T-cell (primary cell): ENCODE measurements at places on chromosomes 12 and 14. TPM values are rescaled to one million over a fixed set of nuclear protein-coding genes. Genes with fewer than 3 reads are reported as not detected.

L2HGDH gene
- 6.3 TPM for total RNA-seq

TMEM229B gene
- total RNA-seq = 32.3 TPM

AVPR1A gene
- total RNA-seq = 0.03 TPM

ITGB7 gene
- total RNA-seq = 590 TPM

DNA sequence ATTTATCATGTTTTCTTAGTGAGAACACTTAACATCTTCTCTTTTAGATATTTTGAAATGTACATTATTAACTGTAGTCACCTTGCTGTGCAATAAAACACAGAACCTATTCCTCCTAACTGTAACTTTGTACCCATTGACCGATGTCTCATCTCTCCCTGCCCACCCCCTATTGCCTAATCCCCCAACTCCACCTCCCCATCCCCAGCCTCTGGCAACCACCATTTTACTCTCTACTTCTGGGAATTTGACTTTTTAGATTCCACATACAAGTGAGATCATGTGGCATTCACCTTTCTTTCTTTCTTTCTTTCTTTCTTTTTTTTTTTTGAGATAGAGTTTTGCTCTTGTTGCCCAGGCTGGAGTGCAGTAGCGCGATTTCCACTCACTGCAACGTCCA is 4.4 kb upstream of the CCDC198 start:
- no peaks in the 10 kb centered on the region for H3K27me3 ChIP-seq
- no peaks in the 10 kb centered on the region for H3K4me1 ChIP-seq
- DNase-seq = no peak
- no peaks in the 10 kb centered on the region for H3K36me3 ChIP-seq

DNA sequence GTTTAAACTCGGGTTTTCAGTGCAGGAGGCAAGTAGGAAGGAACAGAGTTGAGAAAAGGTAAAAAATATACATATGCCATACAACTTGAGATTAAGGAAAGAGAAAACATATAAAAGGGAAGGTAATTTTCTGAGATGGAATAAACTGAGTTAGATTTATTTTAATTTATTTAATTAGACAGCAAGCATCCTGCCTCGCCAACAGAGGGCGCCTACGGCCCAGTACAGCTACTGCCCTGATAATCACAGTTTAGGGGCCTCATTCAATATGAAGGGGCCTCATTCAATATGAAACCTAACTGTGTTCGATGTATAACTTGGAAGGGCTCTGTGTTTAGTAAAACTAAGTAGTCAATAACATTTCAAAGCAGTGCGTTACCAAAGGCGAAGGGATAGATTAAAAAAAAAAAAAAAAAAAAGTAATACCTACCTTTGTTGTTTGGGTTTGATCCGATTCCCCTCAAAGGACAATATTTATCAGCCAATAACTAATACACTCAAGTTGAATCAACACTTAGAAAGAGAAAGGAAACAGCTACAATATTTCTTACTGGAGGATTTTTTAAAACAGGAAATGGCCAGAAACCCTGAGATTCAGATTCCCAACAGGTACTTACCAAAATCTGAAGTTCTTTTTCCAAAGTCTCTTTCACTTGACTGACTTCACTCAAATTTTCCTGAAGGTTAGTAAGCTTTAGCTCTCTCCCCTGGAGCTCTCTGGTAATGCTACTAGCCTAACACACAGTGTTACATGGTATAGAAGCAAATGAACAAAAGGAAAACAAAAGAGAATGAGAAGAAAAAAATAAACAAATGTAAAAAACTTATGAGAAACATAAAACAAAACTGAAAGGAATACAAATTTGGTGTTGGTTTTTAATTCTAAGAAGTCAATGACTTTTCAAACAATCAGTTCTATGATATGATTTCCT is 70.0 kb upstream of the VPS33A start:
- peak; percentile 37 for DNase-seq
- H3K4me1 ChIP-seq = no peaks in the 10 kb centered on the region
- no peak overlapping the region for H3K4me3 ChIP-seq
- H3K27me3 ChIP-seq = no peaks in the 10 kb centered on the region
- H3K27ac ChIP-seq = no peak overlapping the region
- peaks cover 3% of the 10 kb centered on the region for H3K36me3 ChIP-seq

DNA sequence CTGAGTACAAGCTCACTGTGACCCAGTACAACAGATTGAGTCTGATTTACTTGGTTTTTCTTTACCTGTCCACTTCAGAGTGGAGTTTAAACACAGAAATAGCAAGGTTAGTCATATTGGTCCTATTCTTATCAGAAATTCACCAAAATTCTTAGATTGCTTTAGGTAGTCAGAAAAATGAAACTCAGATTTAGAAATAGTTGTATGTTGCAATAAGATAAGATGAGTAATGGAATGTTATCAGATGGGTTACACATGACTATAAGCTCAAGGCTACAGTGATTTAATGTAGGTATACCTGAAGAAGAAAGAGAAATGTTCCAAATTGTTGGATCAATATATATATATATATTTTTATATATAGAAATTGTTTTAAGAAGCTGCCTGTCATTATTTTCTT is 524.1 kb downstream of the LRFN5 start:
- no peak overlapping the region for H3K27ac ChIP-seq
- no peaks in the 10 kb centered on the region for H3K27me3 ChIP-seq
- H3K36me3 ChIP-seq = no peaks in the 10 kb centered on the region
- H3K4me3 ChIP-seq = no peak overlapping the region
- no peaks in the 10 kb centered on the region for H3K4me1 ChIP-seq

- peak overlapping the region; percentile 86 for H3K4me3 ChIP-seq
- H3K4me1 ChIP-seq = peaks cover 44% of the 10 kb centered on the region
- no peaks in the 10 kb centered on the region for H3K36me3 ChIP-seq
Measured at GRCh38 chr14:68794130-68794850, 1.4 kb upstream of the ZFP36L1 start.

GRCh38 chr12:10715491-10715890 is 7.6 kb downstream of the YBX3 start:
- H3K4me3 ChIP-seq = no peak overlapping the region
- no peaks in the 10 kb centered on the region for H3K27me3 ChIP-seq
- no peaks in the 10 kb centered on the region for H3K36me3 ChIP-seq
- no peak overlapping the region for H3K27ac ChIP-seq

DNA sequence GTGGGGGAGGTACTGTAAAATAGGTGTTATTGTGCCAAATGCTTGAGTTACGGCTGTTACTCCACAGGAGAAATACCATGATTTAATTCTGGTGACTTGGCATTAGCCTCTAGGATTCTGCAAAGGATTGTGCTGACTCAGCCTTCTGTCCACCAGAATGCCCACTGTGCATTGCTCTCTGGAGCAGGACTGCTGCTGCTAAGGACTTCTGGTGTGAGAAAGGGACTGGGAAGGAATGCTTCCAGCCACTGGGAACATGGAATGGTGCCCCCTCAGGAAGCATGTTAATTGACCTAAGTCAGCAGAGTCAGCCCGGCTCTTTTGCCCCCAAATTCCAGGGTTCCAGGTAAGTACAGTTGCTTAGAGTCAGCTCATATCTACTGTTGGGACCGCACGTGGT is 32.9 kb downstream of the ZFHX2 start:
- no peak overlapping the region for H3K4me3 ChIP-seq
- DNase-seq = no peak
- no peaks in the 10 kb centered on the region for H3K27me3 ChIP-seq
- H3K27ac ChIP-seq = no peak overlapping the region
- peaks cover 3% of the 10 kb centered on the region for H3K36me3 ChIP-seq

GRCh38 chr14:105537580-105538474 is 11.4 kb downstream of the TMEM121 start:
- no peak overlapping the region for H3K27ac ChIP-seq
- DNase-seq = peak; percentile 50
- peaks cover 8% of the 10 kb centered on the region for H3K4me1 ChIP-seq
- H3K36me3 ChIP-seq = no peaks in the 10 kb centered on the region

DNA sequence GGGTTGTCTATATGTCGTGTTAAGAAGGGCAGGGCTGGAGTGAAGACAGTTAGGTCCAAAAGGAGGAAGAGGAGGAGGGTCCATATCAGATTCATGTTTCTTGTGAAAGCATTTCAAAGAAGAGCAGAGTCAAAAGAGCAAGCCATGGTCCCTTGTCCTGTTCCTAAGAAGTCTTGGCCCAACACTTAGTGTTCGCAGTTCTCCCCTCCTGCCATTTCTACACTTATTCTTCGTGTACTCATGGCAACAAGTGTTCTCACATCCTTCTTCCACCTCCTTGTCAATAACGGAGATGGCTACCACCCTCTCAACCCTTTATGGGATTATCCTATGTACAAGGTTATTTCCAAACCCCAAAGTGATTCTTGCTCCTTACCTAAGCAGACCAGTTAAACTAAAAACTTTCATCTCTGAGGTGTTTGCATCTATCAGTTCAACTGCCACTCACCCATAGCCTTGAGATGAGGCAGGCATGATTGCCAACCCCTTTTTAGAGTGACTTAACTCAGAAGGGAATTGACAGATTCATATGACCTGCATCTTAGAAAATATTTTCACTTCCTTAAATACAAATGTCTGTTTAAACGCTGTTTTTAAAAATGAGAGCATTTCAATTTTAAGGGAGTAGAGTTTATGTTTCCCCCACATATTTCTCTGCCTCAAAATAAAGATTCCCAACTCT is 19.8 kb upstream of the RNASE2 start:
- H3K27me3 ChIP-seq = no peaks in the 10 kb centered on the region
- no peaks in the 10 kb centered on the region for H3K36me3 ChIP-seq
- no peaks in the 10 kb centered on the region for H3K4me1 ChIP-seq
- no peak overlapping the region for H3K4me3 ChIP-seq
- H3K27ac ChIP-seq = no peak overlapping the region

GRCh38 chr12:71873821-71874220 is 34.3 kb downstream of the TBC1D15 start:
- no peak for DNase-seq
- no peaks in the 10 kb centered on the region for H3K27me3 ChIP-seq
- no peak overlapping the region for H3K4me3 ChIP-seq
- no peak overlapping the region for H3K27ac ChIP-seq
- H3K4me1 ChIP-seq = peaks cover 4% of the 10 kb centered on the region
- no peaks in the 10 kb centered on the region for H3K36me3 ChIP-seq

DNA sequence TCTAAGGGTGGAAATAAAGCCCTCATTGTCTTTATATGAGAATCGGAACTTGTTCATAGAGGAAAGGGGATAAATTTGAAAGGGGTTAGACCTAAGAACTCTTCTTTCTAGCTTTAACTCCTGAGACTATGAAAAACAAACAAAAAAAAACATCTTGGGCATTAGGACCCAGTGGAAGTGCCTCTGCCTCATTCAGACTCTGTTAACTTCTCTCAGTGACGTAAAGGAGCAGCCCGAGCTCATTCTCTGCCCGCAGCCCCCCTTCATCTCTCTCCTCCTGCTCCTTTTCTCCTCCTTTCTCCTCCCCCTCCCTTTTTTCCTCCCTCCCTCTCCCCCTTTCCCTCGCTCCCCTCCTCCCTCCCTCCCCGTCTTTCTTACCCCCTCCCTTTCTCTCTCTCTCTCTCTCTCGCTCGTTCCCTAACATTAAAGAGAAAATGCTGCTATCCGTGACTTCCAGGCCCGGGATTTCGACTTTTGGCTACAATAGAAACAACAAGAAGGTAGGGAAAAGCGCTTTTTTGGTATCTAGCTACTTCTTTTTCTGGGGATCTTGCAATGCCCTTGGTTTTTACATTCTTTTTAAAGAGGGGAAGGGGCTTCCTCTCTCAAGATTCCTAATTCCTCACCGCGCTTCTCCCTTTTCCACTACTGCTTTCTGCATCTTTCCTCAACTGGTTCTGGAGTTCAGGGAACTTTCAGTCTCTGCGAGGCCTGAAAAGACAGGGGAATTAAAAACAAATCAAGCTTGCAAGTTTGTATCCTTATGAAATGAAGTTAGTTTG is at the start of gene RBMS2:
RBMS2 (plus strand) TSS at position 231 of the 782 bp plus-strand sequence; CDS start at position 435, 204 bp downstream.
- H3K27me3 ChIP-seq = no peaks in the 10 kb centered on the region
- H3K4me3 ChIP-seq = peak within 1 kb of the TSS; percentile 46
- H3K27ac ChIP-seq = peak within 1 kb of the TSS; percentile 51
